ENCODE measurements at places on chromosomes 3 and 15.

- DNase-seq, result no peak
These were observed 38.9 kb downstream of the TICRR start for GRCh38 chr15:89614164-89614563.

DNA sequence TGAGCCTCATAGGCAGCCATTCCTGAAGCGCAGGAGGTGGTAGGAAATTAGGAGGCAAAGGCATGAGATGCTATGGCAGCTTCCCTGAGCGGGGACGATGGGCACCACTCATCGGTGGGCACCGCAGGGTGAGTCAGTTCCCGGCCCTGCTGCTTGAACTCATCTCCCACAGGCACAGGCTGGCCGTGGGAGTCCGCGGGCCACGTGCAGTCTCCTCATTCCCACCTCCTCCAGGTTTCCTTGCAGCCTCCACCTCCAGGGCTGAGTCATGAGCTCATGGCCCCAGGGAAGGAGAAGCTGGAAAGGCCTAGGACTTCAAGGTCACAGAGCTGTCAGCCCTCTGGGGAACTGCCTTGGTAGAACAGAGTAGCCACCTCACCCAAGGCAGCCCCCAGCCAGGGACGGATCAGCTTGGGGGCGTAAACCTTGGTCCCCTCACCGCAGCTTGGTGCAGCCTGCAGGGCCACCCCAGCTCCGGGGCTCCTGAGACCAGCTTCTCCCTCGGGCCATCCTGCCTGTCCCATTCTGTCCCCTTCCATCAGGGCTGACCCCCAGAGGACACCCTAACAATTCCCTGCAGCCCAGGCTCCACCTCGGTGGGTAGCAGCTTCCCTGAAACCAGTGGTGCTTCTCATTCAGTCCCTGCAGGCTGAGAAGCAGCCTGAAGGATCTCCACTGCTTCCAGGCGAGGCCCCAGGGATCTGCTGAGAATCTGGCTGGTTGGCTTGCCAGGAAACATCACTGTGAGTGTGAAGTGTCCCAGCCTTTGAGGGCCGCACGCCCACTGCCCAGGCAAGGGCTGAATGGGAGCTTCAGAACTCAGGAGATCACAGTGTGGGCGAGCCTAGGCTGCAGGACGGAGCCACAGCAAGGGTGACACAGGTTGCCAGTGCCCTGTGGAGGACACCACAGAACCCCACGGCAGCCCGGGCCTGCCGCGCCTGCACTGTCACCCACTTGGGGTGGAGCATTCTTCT, 150.7 kb upstream of the MEF2A start:
- DNase-seq, result no peak

DNA sequence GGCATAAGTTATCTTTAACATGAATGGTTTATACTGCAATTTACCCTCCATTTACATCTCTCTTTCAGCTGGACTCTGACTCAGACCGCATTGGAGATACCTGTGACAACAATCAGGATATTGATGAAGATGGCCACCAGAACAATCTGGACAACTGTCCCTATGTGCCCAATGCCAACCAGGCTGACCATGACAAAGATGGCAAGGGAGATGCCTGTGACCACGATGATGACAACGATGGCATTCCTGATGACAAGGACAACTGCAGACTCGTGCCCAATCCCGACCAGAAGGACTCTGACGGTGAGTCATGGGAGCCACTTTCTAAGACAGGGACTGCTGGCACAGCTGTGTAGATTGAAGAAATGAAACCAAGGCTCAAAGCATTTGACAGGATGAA, 11.6 kb downstream of the THBS1 start:
- DNase-seq, result no peak

- no peak for DNase-seq
These were observed 284.5 kb downstream of the ZNF385D start for GRCh38 chr3:21466476-21466875.

GRCh38 chr15:89408372-89409183, 74.0 kb upstream of the POLG start:
- DNase-seq, result no peak

DNA sequence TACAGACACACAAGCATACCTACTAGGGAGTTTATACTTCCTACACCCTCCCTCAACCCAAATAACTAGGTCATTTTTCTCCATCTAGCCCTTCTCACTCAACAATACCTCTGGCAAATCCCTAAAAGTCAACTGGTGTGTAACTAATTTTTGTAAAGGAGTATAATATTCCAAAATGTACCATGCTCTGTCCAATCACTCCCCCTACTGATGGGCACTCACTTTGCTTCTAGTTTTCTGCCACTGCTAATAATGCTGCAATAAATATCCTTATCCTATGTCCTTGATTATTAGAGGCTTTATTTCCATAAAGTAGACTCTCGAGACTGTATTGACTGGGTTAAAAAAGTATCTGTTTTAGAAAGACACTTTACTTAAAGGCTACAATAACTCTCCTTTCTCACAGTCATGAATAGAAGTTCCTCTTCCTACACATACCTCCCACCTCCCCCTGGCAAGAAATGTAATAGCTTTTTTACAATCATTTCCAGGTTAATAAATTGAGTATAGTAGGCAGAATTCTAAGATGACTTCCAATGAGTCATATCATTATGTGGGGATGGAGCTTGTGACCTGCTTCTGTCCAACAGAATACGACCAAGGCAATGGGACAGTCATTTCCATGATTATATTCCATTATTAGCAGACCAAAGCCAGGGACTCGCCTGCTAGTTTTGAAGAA, 30.0 kb downstream of the SHQ1 start:
- DNase-seq, result no peak

GRCh38 chr3:115843206-115843605, 219.9 kb downstream of the GAP43 start:
- no peak for DNase-seq

GRCh38 chr3:46907271-46907670, 29.8 kb downstream of the PTH1R start:
- no peak for DNase-seq

DNA sequence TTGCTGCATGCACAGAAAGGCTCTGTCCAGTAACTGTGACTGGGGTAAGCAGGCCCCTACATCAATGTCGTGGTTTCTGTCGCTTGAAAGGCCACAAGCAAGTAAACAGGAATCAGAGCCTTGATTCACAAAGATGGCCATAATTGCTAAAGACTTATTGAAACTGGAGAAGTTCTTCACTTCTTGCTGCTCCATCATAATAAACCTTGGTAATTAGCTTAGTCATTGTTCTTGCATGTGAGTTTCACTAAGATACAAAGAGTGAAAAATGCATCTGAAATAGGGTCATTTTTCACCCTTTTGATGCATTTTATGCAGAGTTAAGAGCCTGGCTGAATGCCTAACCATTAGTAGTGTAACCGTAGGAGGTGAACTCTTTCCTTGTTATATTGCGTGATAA, 3.2 kb downstream of the SEMA6D start:
- DNase-seq, result no peak

GRCh38 chr15:29208352-29208751, 61.3 kb downstream of the NSMCE3 start:
- DNase-seq, result no peak

GRCh38 chr3:71462586-71462985, 120.9 kb downstream of the FOXP1 start:
- no peak for DNase-seq

- no peak for DNase-seq
These were observed 230.1 kb upstream of the UBE2E1 start for GRCh38 chr3:23575697-23576096.

DNA sequence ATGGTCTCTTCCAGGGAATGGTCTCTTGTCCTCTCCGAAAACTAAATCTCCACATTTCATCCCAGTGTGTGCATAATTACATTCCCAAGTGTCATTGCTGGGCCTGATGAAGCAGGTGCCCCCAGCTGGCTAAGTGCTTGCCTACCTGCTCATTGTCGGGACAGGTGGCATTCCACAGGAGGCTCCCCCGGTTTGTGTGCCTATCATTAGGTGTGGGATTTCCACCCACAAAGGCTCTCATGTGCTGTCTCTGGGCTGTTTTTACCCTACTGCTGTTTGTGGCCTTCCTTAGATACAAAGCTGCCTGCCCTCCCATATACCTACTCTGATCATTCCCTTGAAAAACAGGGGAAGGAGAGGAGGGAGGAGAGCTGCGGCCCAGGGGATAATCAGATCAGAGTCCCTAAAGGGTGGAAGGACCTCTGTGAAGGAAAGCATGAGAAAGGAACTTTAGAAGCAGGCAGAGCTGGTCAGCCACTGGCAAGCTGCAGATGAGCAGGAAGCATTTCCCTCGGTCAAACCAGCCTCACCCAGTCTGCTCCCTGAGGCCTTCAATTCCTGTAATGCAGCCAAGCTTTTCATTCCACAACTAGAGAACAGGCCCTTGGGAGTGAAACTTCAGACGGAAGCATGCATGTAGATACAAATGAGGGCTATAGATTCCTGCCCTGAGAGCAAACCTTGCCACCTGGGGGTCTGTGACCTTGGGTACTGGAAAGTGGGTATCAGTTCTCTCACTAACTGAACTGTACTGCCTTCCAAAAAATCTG, 60.7 kb upstream of the HEG1 start:
- no peak for DNase-seq

GRCh38 chr15:73318463-73319351, 50.1 kb downstream of the HCN4 start:
- no peak for DNase-seq

DNA sequence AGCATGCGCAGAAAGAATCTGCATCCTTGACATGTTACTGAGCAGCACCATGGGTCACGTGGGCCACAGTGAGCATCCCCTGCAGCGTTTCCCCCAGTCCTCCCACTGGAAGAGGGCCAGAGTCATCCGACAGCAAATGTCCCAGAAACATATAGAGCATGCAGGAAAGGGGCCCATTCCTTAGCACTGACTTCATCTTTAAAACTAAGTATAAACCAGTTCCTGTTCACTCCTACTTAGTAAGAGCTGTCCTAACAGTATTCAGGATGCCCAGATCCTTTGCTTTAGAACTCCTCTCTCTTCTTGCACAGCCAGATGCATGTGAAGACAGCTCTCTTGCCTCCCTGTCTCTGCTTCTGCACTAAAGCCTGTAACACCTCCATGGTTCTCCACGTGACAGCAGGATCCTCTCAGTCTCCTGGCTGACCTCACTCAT, 79.3 kb upstream of the OXTR start:
- no peak for DNase-seq

DNA sequence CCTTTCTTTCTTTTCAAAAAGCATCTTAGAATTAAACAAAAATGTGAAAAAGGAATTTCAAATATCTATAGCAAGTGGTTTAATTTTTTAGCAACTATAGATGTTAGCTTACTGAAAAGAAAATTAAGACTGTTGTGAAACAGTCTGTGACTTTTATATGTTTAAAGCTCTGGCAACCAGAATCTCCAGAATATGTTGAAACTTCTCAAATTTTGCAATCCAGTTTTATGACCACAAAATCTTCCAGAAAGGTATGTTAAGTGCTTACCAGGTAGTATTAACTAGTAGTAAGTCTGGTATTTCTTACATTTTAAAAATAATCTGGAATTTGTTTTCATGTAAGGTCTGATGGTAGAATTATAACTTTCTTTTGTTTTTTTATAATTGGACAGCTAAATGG, 235.0 kb downstream of the SLC9A9 start:
- no peak for DNase-seq

GRCh38 chr3:150317469-150317868, 90.6 kb upstream of the TSC22D2 start:
- DNase-seq, result no peak

GRCh38 chr3:66489581-66489980, 11.2 kb downstream of the LRIG1 start:
- DNase-seq, result no peak

DNA sequence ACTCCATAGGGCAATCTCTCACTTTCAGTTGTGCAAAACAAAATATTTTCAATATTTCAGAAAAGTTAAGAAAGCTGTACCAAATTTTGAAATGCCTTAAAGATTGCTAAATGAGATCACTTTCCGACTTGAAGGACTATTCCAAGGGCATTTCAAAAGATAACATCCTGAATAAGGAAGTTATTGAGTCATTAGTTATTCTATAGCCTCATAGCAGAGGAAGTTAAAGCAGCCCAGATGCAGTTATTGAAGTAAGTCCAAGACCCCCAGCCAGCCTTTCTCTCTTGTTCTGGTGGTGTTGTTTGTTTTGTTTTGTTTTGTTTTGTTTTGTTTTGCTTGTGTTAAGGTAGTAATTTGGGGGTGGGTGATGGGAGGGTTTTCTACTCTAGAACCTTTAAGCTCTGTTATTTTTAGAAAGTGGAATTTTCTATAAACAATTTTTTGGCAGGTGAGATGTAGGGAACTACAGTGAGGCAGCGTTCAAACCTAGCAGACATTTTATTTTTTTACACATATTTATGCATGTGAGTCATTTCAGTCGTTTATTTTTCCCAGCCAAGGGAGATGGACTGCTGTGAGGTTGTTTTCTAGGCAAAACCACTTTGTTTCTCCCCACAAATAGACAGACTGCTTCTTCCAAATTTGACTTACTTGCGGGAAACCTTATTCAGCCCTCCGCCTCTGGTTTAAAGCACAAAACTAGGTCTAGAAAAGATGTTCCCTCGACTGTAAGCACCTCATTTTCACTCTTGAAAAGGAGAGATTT, 216.3 kb upstream of the ARPP21 start:
- DNase-seq, result no peak

DNA sequence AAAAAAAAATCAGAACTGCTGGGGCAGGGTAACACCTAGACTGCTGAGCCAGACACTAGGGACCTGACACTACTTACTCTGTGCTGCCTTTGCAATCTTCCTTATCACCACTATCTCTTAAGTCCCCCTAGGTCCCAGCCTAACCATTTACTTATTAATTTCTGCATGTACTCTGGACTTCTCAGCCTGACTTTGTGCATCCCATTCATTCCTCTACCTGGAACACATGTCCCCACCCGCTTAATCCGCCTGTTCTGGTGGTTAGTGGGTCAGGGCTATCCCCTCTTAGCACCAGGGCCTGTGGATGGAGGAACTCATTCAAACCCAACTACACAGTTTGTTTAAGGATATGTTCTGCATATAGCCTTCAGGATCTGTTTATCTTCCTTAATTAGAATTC, 5.0 kb upstream of the CACNA1D start:
- DNase-seq, result no peak

GRCh38 chr15:91422797-91423196, 322.7 kb downstream of the SV2B start:
- DNase-seq, result no peak

GRCh38 chr3:99999536-99999935, 114.8 kb downstream of the FILIP1L start:
- DNase-seq, result no peak

DNA sequence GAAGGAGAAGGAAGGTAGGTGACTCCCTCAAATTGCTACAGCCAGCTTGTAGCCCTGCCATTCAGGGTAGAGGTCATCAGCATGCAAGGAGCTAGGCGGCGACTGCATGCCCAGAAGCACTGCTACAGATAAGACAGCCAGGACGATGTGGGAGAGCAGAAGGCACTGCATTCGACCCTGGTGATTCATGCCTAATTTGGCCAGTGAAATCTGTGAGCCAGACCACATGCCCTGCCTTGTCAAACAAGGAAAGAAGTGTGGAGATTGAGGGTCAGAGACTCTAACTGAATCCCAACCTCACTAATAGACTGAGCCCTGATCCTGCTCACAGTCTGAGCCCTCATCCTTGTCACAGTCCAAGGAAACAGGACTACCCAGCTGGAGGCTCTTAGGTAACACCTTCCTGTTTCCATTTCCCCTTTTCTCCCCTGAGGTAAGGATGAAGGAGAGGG, 86.6 kb downstream of the LINGO1 start:
- no peak for DNase-seq

Measured in cortex of kidney (tissue), 1 donor.